ENCODE measurements at places on chromosomes 1 and 21.

DNA sequence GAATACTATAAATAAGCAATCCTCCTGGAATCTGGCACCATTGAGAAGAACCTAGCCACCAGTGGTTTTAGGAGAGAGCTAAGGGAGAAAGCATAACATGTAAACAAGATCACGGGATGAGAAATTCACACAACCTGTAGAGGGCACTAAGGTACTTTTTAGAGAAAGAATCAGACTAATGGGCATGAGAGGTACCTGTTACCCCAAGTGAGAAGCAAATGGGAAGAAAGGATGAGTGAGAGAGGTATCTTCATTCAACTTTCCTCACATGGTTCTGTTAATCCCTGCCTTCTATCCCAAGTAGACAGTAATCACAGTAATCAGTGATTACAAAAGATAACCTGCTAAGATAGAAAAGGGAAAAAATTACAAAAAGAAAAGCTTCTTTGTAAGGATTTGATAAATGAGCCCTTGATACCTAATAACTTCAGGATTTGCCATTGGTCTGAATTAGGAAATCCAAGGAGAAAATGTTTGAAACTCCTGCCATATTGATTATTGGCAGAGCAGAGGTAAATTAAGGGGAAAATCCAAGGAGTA is 251.1 kb upstream of the ADGRL2 start:
- DNase-seq: no peak

- DNase-seq: no peak
Observed at GRCh38 chr1:64203420-64203819, at the start of gene UBE2U. Gene UBE2U (plus strand): TSS chr1:64203623. CDS start chr1:64204051, 428 bp downstream.

- no peak for DNase-seq
Observed at GRCh38 chr1:118993700-118994026, 5.5 kb upstream of the TBX15 start.

DNA sequence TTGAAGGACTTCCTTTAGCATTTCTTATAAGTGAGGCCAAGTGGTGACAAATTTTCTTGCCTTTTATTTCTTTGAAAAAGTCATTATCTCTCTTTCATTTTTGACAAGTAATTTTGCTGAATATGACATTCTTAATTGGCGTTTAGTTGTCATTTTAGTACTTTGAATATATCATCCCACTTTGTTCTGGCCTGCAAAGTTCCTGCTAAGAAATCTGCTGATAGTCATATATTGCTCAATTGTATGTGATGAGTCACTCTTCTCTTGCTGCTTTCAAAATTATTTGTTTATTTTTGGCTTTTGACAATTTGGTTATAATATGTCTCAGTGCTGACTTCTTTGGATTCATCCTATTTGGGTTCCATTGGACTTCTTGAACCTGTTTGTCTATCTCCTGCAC is 312.6 kb downstream of the DUSP10 start:
- no peak for DNase-seq

DNA sequence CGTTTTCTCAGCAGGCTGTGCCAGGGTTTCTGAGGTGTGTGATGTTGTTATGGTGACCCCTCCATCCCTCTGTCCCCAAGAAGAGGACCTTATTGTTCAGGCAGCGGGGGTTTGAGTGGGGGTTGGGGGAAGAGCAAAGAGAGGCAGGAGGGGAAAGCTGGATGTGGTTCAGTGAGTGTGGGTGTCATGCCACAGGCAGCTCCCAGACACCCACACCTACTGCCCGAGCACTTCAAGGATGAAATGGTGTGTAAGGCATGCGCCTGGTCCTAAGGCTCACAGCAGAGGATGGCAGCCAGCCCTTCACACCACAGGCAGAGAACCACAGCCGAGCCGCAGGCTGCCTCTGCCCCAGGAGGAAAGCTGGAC is 49.9 kb upstream of the STUM start:
- DNase-seq: no peak

DNA sequence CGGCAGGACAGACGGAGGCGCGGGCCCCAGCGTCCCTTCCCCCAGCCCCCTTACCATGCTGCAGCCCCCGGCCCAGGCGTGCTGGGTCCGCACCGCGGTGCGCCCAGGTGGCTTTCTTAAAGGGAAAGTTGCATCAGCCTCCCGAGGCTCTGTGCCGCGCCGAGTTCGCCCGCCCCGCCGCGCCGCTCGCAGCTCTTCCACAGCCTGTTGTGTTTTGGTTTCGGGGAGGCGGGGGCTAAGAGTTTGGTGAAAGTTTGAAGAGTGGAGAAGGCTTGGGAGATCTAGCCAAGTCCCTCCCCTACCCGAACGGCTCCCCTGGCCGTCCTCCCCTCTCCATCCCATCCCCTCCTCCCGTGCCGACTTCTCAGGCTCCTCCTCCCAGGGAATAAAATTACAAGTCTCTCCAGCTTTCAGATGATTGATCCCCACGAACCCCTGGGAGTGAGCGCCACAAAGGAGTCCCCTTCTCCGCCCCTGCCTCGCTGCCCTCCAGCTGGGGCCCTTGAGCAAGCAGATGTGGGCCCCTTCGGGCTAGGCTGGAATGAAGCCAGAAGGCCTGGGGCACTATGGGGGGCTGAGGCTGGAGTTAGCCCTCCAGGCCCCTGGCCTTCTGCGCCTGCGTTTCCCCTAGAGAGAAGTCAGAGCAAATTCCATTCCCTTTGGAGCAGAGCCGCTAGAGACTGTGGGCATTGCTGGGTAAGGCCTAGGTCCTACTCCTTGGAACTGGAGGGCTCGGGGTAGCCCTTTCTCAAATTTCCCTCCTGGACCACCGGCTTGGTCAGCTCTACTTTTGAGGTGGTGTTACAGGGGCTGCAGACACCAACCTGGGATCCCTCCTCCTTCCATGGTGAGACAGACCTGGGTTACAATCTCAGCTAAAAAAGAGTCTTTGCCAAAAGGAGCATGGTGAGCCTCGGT is at the start of gene SLC6A9:
TSS of gene SLC6A9 (minus strand) at position 211 of the 918 bp plus-strand sequence. CDS start 7,185 bp downstream, outside the sequence.
- DNase-seq: peak; percentile 64

DNA sequence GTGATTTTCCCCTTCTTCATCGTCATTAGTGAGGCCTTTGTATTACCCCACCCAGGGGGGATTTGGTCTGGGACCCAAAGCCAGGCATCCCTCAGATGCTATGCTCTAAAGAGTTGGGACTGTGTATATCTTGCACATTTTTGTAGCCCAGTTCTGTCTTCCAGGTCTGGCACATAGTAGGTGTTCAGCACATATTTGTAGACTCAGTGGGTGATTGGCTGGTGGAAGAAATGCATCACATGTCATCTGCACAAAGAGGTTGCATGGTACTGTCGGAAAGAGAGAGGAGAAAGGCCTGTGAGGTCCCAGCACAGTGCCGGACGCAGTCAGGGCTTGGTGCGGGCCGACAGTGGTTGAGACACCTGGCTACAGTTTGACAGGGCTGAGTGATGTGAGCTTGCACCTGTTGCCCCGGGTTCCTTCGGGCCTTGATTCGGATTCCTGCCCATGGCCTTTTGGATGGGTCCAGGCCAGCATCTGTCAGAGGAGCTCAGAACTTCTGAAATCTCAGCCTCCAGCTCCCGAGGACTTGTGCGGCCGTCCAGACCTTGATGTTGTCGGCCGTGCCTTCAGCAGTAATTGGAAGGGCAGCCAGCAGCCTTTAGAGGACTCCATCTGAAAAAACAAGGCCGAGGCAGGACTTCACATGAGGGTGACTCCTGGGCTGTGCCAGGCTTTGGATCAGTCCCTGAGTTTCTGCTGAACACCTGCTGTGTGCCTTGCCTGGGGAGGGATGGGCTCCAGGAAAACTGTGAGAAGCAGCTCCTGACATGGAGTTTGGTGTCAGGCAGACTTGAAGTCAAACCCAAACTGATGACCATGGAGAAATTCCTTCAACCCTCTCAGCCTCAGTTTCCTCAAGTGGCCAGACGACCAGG is 40.9 kb upstream of the PADI1 start:
- DNase-seq: no peak

DNA sequence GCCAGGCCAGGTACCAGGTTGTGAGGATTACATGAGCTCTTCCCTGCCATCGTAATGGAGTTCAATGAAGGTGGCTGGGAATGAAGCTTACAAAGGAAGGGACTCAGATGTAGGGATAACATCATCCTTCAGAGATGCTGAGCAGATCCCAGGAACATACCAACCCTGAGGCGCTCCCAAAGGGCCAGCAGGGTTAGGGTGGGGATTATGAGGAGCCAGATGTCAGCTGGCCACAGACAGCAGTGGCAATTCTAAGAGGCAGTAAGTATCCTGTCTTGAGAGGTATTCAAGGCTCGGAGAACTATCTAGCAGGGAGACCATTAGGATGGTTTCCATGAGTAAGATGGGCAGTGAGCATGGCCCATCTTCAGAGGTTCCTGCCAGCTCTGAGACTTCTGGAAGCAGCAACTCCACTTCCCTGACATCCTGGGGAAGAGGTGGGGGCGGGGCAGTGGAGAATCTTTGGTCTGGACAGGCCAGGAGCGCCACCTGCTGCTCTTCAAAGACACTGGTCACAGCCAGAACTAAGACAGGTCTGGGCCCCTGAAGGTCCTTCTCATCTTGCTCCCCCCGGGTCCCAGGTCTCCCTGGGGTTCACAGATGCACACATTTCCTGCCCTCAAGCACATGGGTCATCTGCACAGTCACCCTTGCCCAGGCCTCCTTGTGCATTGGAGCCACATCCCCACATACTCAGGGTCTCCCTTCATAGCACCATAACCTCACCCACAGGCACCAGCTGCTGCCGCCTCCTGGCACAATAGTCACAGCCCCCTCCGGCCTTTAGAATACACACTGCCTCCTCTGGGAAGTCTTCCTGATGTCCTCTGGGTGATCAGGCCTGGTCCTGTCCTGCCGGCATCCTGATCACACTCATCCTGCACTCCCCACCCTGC is 2.7 kb upstream of the SDC3 start:
- DNase-seq: peak; percentile 76

DNA sequence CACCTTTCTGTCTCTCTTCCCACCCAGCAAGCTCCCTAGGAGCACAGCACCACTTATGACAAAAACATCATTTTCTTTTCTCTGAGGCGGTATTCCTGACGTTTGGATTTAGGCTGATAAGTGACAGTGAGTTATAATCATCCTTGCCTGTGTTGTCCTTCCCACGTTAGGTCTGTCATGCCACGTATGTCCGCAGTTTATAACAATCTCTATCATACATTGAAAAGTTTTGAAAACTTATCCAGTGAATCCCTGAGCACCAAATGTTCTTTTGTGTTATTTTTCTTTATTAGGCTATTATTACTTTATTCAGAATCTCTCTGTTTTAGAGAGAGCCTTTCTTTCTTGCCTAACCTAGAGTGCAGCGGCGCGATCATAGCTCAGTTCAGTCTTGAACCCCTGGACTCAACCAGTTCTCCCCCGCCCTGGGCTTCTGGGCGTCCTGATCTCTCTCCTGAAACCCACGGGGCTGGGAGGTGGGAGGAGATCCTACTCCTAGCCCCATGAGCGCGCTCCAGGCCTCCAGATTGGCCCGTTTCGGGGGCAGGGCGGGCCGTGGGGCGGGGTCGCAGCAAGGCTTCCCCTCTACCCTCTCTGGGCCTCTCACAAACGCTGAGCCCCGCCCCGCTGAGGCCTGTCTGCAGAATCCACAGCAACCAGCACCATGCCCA is at the start of gene GSTM2:
TSS of gene GSTM2 (plus strand) at position 606 of the 671 bp plus-strand sequence. CDS start at position 665, 59 bp downstream.
- peak; percentile 92 for DNase-seq

DNA sequence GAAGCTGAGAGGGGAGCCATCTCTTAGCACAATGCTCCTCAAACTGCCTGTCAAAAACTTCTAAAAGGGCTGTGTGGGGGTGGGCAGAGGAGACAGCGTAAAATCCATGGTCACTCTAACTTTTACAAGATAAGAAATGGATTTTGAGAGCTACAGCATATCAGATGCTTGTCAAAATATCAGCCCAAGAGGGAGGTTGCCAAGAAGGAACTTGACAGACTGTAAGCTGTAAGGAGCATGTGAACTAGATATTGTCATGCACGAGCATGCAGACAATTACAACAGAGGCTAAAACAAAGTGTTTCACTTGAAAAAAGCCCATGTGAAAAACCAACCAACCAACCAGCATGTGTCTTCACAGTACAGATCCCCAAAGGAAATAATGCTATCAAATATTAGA is 107.3 kb upstream of the B3GALT2 start:
- DNase-seq: no peak

DNA sequence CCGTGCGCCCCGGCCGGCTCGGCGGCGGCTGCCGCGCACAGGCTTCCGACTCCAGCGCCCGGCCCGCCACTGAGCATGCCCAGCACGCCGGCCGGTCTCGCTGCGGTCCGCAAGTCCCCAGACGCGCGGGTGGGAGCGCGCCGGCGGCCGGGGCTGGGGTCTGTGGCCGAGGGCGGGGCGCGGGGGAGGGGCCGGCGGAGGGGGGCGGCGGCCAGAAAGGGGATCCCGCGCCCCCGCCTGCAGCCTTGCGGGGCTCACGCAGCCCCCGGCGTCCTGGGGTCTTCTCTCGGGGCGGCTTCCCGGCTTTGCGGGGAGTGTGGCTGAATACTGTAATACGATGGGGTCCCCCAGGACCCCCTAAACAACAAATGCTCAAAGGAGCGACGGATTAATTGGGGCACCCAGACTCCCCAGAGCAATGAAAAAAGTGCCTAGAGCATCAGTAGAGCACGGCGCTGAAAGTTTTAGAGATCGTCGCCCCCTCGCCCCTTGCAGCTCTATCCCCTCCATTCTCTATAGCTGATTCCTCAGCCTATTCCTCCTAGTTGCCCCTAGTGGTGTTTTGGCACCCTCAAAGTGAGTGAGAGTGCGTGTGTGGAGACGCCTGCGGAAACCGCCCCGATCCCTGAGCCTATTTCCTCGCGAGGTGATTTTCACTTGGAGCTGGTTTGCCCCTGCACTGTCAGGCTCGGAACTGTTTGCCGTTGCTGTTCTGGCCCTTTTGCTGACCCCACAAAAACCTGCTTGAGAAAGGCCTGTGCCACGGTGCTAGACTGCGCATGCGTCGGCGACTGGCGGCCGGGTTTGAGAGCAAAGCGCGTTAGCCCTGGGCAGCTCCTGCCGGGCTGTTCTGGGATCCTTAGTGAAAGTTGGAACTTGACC is at the start of gene VAV3:
TSS of gene VAV3 (minus strand) at position 71 of the 882 bp plus-strand sequence. CDS start 311 bp downstream, outside the sequence.
- peak; percentile 61 for DNase-seq

GRCh38 chr1:155884031-155884960 is 24.9 kb downstream of the SYT11 start:
- no peak for DNase-seq

GRCh38 chr1:27503844-27504587 is 14.0 kb upstream of the WASF2 start:
- no peak for DNase-seq

DNA sequence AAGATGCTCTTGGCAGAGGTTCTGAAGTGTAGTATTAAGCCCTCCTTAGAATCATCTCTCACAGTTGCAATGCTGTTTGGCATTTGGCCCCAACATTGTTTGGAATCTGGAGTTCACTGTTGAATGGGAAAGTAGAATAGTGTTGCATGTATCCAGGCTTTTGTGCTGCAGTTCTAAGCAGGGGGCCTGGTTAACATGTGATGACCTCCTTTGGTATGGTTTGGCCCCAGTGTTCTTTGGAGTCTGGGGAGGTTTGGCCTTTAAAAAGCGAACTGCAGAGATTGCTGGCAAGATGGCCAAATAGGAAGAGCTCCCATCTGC is 61.8 kb upstream of the PLD5 start:
- DNase-seq: no peak

DNA sequence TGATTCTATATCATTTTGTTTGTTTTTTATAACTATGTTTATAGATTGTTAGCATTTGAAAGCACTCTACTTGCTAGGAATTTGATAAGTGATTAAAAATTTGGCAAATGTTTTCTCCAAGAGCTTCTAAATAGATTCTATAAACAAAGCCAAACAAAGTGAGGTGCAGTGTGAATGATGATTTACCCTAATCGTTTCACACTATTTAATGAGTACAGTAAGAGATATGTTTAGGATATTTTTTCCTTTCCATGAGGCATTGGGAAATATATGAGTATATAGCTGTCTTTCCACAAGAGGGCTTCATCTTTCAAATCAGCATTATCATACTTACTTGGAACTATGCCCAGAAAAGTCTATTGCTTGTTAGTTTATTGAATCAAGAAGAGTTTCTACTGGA is 277.0 kb upstream of the BRINP3 start:
- DNase-seq: no peak

GRCh38 chr1:2921970-2922686 is 99.1 kb upstream of the ACTRT2 start:
- peak; percentile 31 for DNase-seq
